ENCODE measurements at places on chromosomes 13 and 19. TPM values are rescaled to one million over a fixed set of nuclear protein-coding genes. Genes with fewer than 3 reads are reported as not detected.

GRCh38 chr19:50851620-50852019 is 3.1 kb upstream of the KLK3 start:
- DNase-seq: no peak

DNA sequence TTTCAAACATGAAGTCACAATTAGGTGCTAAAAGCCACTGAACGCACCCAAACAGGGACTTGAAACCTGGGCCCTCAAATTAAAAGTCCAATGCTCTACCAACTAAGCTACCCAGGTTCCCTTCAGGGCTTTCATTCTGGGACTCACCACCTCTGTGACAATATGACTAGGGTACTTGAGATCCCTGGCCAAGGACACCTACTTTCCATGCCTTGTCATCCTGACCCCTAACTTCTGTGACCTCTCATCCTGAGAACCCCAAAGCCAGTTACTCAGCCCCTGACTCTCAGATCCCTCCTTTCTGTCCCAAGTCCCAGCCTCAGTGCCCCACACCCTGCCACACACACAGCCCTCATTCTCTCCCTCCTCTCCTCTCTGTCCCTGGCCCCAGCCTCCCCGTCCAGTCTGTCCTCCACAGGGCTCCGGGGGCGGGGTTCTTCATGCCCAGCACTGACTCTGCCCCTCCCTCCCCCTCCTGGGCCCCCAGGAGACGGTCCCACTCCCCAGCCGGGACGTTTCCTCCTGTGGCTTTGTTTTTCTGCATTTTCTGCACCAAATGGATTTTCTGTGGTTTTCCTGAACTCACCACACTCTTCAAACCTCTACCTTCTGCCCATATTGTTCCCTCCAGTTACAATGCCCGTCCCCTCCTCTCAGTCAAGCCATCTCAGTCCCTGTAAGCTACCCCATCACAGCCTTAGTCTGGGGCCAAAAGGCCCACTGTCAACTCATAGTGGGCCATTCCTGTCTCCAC is 7.0 kb downstream of the RCN3 start:
- no peak for DNase-seq

- no peak for DNase-seq
Observed at GRCh38 chr13:27203186-27203585, 31.6 kb upstream of the USP12 start.

DNA sequence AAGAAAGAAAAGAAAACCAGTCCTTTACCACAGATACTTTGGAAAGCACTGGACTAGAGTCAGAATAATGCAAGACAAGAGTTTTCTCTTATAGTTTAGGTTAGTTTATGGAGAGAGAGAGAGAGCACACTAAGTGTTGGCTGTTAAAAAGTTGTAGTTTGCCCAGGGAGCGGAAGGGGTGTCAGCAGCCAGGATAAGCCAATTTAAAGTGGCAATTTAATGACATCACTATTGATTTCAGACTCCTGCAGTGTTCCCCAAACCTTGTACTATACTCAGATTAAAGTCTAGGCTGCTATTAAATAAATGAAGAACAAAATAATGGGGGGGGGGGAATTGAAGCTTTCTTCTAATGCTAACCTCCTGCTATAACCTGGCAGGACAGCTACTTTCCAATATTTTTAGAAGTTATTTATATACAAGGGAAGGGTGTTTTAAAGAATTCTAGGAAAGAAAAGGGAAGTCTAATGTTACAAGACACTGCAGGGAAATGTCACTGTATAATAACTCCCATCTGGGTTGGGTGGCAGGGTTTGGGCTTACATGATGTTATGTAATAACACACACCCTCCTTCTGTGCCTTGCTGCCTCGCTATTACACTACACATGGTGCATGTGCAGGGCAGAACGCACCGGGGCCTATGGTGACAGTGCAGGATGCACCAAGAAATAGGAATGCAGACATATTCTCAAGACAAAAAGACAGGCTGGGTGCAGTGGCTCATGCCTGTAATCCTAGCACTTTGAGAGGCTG is 19.9 kb downstream of the TPT1 start:
- no peak for DNase-seq

- peak; percentile 62 for DNase-seq
Observed at GRCh38 chr19:43519436-43520088, 7.4 kb downstream of the ETHE1 start.

DNA sequence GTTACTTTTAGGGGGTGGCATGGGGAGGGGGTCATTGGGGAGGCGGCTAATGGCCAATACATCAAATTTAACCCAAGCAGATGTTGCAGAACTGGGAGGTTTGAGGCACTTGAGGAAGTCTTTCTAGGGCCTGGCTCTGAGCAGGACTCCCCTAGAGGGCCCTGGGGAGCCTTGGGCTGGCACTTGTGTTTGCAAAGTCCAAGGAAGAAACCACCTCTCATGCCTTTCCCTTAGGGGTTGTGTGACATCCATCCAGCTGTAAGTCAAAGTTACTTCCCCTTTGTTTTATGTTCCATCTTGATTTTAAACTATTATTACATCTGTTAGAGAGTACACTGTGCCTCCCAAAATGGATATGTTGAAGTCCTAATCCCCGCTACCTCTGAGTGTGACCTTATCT is 159.9 kb downstream of the KATNAL1 start:
- no peak for DNase-seq

GRCh38 chr13:106505732-106506131 is 29.7 kb downstream of the EFNB2 start:
- DNase-seq: no peak

DNA sequence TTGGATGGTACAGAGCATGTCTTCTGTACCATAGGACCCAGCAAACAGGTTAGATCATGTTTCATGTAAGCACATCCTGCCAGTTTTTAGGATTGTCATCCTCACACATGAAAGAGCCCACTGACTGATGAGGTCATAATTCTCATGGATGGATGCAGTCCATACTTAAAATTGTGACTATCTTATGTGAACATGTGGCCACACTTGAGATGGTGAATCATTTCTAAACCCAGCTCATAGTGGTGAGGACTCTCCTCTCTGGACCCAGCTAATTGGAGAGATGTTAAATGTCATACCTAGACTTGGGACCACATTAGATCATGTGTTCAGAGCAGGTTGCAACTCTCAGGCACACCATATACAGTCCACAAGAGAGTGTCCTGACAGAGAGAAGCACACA is 24.8 kb upstream of the ZNF254 start:
- no peak for DNase-seq

DNA sequence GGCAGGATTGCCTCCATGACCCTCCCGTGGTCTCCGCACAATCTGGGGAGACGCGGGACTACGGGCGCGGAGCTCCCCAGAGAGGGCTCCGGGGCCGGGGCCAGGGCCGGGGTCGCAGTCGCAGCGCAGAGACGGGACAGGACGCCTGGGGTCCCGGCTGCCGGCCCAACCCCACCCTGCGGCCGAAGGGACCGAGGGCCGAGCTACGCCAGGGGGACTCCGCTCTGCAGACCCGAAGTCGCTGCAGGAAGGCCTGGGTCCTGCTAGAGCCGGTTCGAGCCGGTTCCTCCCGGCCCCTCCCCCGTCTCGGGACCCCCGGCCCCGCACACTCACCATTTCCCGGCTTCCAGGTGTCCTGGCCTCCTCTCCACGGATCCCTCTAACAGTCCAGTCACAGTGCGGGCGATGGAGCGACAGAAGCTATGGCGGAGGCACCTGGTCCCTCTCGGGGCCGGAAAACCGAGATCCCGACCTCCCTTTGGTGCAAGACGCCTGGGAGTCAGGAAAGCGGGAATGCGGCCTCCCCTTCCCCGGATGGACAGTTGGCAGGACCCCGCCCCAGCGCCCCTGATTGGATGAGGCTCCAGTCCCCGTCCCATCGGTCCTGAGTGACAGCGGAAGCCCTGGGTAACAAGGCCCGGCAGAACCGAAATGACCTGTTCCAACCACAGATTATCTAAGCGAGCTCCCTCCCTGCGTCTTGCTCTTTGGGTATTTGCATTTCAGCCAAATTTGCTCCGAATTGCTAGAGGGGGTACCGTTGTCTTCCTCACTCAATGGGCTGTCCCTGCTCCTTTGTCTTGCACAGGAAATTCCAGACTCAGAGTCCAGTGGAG is at the start of gene ZNF625:
ZNF625 (minus strand) TSS at position 512 of the 836 bp plus-strand sequence; CDS start at position 336, 176 bp downstream.
- peak; percentile 89 for DNase-seq

GRCh38 chr13:113359571-113359970 is 4.4 kb downstream of the GRTP1 start:
- no peak for DNase-seq

- no peak for DNase-seq
Observed at GRCh38 chr13:85497652-85498051, 301.6 kb downstream of the SLITRK6 start.

DNA sequence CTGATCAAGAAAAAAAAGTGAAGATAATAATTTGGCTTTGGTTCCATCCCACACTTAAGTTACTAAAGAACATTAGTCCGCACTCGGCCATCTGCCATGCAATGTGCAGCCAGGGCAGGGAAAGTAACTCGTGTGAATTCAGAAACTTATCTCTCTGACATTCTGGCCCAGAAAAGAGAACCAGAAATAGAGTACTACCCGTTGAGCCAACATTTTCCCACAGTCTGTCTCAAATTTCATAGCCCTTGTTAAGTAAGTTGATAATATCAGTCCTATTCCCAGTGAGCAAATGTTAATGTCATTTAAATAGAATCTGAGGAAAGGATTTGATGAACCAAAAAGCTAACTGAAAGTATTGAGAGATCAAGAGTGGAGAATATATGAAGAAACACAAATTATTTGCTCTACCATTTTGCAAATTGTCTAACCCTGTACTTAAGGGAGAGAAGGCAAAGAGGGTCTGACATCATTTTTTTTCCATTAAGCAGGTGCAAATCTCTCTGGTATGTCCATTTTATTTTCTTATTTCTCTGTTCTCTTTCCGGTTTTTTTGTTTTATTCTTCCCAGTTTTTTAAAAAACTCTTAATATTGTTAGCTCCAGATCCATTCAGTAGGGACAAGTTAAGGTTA is 156.3 kb downstream of the NDFIP2 start:
- DNase-seq: no peak

DNA sequence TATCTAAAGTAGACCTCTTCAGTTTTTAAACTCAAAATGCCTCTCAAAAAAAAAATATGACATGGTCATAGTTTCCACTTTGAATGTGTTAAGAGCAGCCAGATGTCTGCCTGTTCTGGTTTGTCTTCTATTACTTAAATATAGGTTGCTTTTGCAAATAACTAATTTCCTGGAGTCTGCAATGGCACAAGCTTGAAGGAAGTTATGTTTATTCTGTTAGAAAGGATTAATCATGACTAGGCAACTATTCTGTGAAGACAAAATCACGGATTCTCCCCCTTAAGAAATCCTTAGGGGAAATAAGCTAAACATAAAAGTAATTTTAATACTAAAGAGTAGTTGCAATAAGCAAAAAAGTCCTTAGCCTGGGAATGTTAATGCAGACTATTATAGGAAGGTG is 26.3 kb downstream of the SKA3 start:
- no peak for DNase-seq

DNA sequence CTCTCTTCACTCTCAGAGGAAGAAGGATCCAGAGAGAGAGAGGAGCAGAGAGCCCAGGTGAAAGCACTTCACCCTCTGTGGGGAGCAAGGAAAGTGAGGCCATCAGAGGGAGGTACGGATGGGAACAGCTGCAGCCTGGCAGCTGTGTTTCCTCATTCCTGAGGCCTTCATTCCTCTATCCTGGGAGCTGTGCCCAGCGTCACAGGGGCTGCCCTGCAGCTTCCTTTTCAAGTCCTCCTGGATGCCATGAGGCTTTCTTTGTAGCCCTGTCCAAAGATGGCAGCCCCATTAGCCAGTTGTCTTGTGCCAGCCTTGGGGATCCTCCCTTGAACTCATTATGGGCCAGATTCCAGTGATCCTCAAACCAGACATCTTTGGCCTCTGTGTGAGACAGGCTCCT is 76.8 kb upstream of the PCDH8 start:
- no peak for DNase-seq

GRCh38 chr19:2970201-2970835 is 7.0 kb upstream of the TLE6 start:
- DNase-seq: no peak

- no peak for DNase-seq
Observed at GRCh38 chr13:100235311-100235901, 146.5 kb downstream of the PCCA start.

GRCh38 chr19:44576843-44577565 is 36.4 kb upstream of the IGSF23 start:
- peak; percentile 48 for DNase-seq

DNA sequence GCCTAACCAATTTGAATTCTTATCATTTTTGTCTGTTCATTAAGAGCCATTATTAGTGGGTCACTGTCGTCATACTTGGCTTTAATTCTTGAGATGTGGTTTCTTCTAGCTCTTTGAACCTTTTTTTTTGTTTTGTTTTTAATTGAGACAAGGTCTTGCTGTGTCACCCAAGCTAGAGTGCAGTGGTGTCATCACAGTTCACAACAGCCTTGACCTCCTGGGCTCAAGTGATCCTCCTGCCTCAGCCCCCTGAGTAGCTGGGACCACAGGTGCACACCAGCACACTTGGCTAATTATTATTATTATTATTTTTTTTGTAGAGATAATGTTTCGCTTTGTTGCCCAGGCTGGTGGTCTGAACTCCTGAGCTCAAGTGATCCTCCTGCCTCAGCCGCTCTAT is 25.8 kb upstream of the LDLR start:
- no peak for DNase-seq

- no peak for DNase-seq
Observed at GRCh38 chr13:27024776-27025492, 146.7 kb downstream of the USP12 start.

- DNase-seq: peak; percentile 48
Observed at GRCh38 chr13:20525144-20525600, 485 bp downstream of the CRYL1 start.

MCEMP1 gene
- total RNA-seq: not detected

ZNF773 gene
- 2.6 TPM for total RNA-seq

FUT2 gene
- 13.2 TPM for total RNA-seq

PSG7 gene
- not detected for total RNA-seq

LGALS7 gene
- total RNA-seq: not detected

LHFPL6 gene
- 2.8 TPM for total RNA-seq

RABAC1 gene
- total RNA-seq: 49.8 TPM

SULT2A1 gene
- 0.41 TPM for total RNA-seq

FCGBP gene
- 31.0 TPM for total RNA-seq
